ENCODE measurements at places on chromosomes 2 and 18. TPM values are rescaled to one million over a fixed set of nuclear protein-coding genes. Genes with fewer than 3 reads are reported as not detected.

The NMUR1 gene
- total RNA-seq: 0.60 TPM

The NOL4 gene
- total RNA-seq: not detected

The TEX44 gene
- total RNA-seq: not detected

The ACYP2 gene
- 13.1 TPM for total RNA-seq

The AMER3 gene
- not detected for total RNA-seq

The CRYGC gene
- total RNA-seq: not detected

The PUM2 gene
- total RNA-seq: 123 TPM

The SLC4A3 gene
- not detected for total RNA-seq

The PRKCE gene
- total RNA-seq: 13.1 TPM

The DNER gene
- not detected for total RNA-seq

The RTP5 gene
- not detected for total RNA-seq

The TMEM17 gene
- total RNA-seq: not detected

Data from activated CD4-positive, alpha-beta T cell treated with anti-CD3 and anti-CD28 coated beads, Interleukin-2, amount 10 ng/mL, durations not matched to agents 7 days and 5 days (primary cell).